ENCODE measurements at places on chromosomes 3 and 15.

DNA sequence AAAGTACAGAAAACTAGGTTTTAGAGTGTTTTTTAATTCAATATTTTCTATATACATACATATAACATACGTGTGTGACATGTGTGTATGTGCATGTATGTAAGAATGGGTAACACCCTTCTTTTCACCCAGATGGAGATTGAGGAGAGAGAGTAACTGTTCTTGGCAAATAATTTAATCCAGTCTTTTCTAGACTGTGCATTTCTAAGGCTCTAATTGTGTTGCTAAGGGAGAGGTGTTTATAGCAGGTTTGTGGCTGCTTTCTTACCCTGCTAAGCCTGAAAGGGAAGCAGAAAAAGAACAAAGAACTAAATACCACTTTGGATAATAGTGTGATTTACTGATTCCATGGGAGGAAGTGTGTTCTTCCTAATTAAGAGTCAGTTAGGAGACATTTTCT lies 46.0 kb upstream of the ALDH1L1 start:
- no peak for DNase-seq

DNA sequence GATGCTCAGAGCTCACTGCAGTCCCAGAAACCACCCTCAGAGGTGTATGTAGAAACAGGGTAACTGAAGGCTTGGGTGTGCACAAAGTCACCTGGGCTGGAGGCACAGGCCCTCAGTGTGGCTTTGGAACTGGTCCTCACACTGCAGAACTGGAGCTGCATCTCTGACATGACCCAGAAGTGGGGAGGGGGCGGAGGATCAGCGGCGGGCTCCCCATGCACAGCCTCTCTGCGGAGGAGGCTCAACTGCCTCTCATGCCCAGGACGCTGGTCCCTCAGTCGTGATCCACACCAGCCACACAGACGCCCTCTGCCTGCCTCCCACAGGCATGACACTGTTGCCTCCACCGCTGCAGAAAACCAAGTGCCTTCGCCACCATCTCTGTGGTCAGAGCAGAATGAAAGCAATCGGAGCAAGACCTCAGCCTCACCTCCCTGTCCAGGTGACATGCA lies 73.7 kb downstream of the TM2D3 start:
- no peak for DNase-seq

GRCh38 chr3:101501783-101502182 lies 11.2 kb downstream of the SENP7 start:
- DNase-seq = no peak

DNA sequence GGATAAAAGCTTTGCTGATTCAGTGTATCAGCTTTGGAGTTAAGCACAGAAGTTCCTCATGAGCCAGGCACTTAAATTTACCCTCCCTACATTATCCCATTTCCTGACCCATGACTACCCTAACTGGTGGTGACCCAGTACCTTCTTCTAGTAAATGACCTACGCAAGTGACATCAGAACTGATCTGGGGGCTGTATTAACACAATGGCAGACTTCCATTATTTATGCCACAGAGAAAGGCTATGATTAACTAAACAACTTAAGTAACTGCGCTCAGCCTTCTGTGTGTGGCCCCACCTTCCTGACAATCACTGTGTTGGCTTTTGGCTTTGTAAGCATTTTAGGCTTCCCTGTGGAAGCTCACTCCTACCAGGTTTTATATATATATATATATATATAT lies 1.9 kb downstream of the MB21D2 start:
- DNase-seq = no peak

DNA sequence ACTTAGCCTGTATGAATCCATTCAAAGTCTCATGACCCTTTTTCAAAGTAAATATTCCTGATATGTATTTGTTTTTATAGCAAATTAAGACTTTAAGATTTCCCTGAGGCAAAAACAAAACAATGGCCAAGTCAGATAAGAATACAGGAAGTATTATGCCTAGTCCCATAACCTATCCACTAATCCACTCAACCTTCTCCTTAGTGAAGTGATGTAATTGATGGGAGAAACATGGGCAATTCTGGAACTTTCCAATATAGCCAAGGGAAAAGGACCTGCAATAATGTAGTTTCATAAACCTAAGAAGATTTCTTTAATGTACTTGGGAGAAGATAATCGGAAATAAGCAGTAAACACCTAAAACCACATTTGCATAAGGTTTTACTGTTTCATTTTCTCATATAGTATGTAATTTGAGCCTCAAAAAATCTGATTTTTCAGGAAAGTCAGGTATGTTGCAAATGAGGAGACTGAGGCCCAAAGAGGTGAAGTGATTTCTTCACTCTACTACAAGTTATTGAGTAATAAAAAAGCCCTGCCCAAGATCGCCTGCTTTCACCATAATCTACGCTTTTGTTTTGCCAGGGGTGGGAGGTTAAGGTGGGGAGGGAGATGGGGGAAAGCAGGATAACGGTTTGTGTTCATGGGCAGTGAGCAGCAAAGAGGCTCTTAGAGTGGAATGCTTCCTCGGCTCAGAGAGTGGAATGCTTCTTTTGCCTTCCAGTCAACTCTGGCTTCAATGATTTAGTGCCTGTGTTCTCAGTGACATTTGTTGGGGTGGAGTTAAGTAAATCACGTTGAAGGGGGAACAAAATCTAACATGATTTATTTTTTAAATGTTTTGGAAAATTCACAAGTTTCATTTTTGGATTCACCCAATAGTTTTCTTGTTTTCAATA lies 95.0 kb upstream of the FNDC3B start:
- DNase-seq = no peak

- no peak for DNase-seq
Observed at GRCh38 chr3:44236485-44236908, 5.2 kb upstream of the TOPAZ1 start.

DNA sequence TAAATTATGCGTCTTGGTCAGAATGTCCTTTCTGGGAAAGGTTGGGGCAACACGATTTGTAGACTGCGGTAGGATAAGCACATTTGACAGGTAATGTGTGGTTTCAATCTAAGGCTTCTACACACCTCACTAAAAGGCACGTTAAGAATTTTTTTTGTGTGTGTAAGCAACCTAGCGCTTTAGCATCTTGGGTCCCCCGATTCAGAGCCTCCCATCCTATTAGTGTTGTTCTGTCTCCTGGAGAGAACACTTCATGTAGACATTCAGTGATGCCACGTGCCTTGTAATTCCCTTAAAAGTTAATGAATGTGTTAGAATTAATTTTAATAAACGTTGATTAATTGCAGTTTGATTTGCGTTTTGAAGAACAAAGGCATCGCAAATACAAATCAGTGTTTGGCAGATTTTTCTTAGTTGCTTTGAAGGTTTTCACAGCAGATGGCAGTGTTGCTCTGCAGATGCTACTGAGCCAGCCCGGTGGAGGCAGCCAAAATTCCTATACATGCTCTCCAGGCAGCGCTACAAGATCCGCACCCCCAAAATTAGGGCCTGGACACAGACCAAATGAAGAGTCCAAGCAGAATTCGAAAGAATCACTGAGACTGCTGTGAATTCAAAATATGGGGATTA lies 63.5 kb downstream of the OTOL1 start:
- no peak for DNase-seq

GRCh38 chr3:115388166-115388565 lies 235.1 kb upstream of the GAP43 start:
- no peak for DNase-seq

Measured in GM12891 (cell line).